ENCODE measurements at places on chromosomes 12 and 14.

- DNase-seq = no peak
Measured at GRCh38 chr14:52067873-52068614, 815 bp downstream of the NID2 start.

DNA sequence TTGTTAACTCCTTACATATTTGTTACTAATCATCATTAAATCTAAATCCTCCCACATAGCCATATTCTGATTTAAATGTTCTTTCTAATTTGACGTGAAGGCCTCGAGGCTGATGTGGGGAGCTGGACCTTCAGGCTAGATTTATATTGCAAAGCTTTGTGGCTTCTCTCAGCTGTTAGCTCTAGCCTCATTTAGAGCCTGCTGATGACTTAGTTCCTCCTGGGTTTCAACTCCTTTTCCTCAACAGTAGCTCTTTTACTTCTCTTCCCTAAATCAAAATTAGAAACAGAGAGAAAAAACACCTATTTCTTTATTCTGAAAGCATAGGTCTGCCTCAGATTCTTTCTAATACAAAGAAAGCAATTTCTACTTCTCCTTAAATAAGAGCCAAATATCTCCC, 477.5 kb upstream of the CCDC196 start:
- DNase-seq = no peak

DNA sequence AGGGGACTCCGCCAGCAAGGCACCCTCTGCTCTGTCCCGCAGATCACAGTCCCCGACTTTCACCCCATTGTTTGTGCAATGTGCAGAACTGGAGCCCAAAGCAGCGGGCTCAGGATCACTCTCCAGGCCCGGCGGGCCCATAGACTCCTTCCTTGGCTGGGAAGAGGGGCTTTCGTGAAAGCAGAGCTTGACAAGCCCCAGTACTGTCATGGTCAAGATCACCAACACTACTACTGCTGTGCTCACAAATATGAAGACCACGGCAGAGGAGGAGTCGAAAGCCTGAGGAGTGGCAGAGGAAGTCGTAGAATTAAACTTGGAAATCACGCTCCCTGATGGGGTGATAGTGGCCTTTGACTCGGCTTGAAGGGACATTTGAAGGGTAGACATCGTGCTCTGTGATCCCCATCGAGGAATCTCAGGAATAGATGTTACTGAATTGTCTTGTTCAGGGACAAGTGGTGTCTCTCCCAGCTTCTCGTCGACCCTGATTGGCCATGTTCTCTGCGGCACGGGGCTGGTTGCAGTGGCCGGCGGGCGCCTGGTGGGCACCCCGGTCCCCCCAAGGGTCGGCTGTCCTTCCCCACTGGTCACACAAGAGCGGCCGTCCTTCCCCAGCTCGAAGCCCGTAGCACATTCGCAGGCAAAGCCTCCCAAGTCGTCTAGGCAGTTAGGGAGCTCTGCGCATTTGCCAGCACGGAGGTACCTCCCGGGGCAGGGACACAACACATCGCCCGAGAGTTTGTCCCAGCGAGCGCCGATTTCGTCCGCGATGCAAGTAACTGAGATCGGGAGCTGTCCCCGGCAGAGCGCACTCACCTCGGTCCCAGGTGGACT, 1.1 kb downstream of the CLEC14A start:
- no peak for DNase-seq

DNA sequence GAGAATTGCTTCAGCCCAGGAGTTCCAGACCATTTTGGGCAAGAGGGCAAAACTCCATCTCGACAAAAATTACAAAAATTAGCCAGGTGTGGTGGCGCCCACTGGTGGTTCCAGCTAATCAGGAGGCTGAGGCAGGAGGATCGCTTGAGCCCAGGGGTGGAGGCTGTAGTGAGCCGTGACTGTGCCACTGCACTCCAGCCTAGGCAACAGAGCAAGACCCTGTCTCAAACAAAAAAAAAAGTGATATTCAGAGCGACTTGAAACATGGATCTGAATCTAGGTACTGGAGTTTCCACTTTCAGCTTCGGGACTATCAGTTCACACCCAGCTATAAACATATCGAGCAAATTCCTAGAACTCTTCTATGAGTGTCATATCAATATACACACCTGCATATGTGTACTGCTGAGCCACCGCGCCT, 16.3 kb upstream of the RNF34 start:
- no peak for DNase-seq

GRCh38 chr14:61537563-61538463, 157.5 kb upstream of the HIF1A start:
- DNase-seq = peak; percentile 37

DNA sequence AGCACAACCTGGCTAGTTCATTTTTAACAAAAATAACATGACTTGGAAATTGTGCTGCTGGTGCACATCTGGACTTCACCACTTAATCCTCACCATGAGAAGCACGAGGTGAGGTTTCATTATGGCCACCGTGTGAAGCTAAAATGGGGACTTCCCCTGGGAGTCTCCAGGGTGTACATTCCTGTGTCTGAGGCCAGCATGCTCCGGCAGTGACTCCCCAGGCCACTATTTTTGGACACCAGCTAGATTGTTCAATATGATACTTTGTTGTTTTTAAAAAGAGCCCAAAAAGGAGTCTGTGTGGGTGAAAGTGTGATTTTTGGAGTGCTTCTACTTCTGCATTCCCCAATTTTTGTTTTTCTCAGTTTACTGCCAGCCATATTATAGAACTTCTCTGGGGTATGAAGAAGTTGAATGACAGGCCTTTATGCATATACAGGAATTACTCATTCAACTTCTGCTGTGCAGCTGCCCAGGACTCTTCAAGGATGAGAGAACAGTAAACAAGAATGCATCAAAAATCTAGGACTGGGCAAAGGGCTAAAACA, 16.9 kb upstream of the AICDA start:
- no peak for DNase-seq

- DNase-seq = no peak
Measured at GRCh38 chr14:55500219-55500701, 59.8 kb upstream of the TBPL2 start.

DNA sequence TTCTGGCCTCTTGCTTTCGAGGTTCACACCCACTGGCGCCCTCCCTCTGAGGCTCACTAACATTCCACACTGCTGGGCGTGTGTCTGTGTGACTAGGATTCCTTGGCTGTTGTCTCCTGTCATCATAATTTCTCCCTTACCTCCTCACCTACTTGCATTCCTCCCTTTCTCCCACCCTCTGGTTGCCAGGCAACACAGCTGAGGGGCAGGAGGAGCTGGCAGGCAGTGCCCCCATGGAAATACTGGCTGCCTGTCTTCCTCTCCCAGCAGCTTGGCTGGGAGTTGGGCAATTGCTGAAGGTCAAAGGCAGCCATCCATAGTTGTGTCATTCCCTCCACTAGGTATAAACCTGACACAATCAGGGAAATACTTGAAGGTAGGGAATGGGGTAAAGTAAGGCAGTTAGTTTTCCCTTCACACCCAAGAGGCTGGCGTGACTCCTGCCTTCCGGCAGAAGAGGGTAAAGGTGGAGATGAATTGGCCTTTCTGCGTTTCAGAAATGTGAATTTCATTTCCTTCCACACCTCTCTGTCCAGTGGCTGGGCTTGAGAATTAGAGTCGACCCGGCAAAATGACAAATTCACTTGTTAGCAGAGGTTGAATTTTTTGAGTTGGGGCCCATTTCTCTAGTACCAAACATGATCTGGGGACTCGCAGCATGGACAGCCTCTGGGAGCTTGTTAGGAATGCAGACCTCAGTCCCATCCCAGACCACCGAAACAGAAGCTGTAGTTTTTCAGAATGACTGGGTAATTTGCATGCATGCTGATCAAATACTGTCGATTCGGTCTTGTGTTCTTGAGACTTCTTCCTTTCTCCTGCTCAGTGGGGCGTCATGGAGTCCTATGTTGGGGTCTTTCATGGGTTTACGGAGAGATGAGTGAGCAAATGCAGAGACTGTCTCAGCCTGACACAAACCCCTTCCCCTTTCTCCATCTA, 24.3 kb upstream of the EMP1 start:
- DNase-seq = no peak

DNA sequence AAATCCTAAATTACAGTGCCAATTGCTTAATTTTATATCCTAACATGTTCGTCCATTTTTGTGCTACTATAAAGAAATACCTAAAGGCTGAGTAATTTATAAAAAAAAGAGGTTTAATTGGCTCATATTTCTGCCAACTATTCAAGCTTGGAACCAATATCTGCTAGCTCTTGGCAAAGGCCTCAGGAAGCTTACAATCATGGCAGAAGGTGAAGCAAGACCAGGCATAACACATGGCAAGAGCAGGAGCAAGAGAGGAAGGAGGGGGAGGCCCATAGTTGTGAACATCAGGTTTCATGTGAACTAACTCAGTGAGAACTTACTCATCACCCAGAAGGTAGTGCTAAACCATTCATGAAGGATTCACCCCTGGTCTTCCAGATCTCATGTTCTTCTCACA, 494.3 kb downstream of the CCER1 start:
- no peak for DNase-seq

GRCh38 chr14:59358102-59358501, 107.1 kb downstream of the GPR135 start:
- no peak for DNase-seq

DNA sequence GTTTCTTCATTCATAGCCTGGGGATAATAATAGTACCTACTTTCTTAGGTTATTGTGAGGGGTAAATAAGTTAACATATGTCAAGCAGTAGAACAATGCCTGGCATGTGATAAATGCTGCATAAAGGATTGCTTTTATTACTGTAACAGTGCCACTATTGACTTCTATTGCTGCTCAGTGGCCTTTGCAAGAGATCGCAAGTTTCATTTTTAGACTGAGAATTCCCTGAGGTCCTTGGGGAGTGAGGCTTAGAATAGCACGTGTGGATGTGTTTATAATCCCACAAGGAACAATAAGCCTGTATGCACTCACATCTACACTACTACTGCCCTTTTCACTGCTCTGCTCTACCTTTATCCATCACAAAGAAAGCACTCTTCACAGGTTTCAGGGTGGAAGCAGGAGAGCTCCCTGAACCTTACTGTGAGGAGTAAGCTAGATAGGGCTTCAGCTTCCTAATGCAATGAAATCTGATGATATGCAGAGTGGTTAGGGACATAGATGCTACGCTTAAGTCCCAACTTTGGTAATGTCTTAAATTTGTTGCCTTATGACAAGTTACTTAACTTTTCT, 302.6 kb downstream of the SNAPC1 start:
- no peak for DNase-seq

DNA sequence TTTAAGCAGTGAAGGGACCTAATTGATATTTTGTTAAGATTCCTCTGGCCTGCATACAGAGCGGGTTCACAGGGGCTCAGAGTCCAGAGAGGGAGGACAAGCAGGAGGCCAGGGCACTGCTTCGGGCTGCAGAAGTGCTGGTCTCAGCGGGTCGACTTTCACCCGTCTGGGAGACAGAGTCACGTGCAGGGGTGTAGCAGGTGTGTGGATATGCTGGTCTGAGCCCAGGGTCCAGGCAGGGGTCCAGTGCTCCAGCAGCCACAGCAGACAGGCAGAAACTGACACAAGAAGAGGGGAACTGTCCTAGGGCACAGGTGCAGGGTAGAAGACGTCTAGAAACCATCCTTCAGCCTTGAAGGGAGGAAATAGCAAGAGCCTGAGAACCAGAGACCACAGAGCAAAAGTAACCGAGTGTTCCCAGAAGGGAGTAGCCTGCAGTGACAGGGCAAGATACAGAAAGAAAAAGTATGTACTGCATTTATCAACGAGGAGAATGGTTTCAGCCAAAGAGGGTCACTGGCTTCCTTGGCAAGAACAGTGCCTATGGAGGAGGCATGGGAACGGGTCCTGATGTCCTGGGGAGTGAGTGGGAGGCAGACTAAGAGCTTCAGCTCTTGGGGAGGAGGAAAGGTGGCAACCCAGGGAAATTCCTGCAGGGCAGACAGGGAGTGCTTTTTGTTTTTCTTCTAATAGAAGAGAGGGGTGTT, 28.7 kb downstream of the FBXO21 start:
- no peak for DNase-seq

DNA sequence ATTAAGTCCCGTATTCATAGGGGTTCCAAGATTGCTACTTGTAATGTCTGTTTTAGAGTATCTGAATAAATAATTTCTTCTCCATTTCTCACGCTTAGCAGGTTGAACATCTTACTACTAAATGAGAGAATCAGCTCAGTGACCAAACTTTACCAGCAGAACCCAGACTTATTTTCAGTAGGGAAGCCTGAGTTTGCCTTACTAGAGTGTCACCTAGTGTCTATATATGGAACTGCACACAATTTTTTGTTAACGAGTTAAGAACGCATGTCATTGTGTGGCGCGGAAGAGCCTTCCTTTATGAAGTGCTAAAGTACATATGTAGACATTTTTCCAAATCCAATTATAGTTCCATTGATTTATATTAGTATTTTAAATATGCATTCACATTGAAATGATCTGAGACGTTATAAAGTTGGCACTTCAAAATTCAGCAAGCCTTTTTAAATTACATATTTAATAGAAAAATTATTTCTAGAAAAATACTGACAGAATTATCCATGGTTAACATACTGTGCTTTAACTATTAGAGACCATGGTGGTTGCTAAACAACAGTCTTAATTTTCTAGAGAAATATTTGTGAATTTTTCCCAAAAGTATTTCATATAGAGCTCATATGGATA, 88.3 kb downstream of the RPS29 start:
- no peak for DNase-seq

DNA sequence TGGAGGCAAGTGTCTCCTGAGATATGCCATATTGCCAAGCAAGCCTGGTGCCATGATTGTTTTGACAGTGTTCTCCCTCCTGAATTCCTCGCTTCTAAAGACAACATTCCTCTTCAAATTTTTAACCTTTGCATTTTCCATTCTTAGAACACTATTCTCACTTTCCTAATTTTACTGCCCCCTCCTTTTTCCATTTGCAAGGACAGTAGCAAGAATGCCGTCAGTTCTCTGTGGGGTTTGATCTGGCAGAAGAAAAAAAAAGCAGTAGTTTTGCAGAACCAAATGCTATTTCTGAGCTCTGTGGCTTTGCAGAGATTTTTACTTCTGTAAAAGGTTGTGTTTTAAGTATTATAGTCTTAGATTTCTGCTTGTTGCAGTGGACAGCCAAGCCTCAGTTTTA, 295.2 kb downstream of the NUAK1 start:
- no peak for DNase-seq

GRCh38 chr14:24013654-24014514, 25.2 kb downstream of the DHRS4L2 start:
- no peak for DNase-seq

DNA sequence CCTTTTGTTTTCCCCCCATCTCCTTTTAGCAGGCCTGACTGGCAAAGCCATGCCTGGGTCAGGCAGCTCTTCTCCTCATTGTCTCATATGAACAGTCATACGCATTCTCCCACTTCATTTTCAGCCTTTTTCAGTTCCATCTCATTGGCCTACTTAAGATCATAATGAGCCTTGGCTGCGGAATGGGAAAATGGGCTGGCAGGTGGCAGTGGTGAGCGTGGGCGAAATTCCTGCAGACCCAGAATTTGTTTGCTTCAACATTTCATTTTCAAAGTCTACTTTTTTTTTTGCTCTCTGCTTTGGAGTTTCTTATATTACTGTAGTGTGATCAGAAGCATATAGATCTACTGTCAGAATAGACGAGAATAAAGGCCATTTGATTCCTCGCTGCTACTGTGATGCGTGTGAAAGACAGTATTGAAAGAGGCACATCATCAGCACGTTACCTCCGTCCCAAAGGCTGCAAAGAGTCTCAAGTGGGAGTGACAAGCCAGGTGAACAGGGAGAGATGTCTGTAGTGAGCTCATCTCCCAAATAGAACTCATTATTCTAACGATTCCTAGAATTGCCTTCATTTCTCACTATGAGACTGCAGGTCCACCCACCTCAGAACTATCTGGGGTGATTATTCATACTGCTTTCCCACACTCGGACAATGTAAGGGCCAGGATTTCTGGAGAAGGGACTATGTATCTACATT, 73.7 kb downstream of the TBK1 start:
- no peak for DNase-seq

Measured in stimulated activated CD4-positive, alpha-beta T cell treated with anti-CD3 and anti-CD28 coated beads, Interleukin-12 subunit alpha, Interleukin-12 subunit beta, amount 100 ng/mL, for 48 hours (primary cell).